H1 (cell line): ENCODE measurements at places on chromosomes 6 and 20. TPM values are rescaled to one million over a fixed set of nuclear protein-coding genes. Genes with fewer than 3 reads are reported as not detected.

Gene TBC1D22B
- total RNA-seq: 16.9 and 17.4 TPM in 2 replicates

Gene MYB
- total RNA-seq: 7.6 and 9.2 TPM in 2 replicates

Gene PAX1
- not detected in 2 replicates for total RNA-seq

Gene HLA-DRB1
- 5.1 and 6.7 TPM in 2 replicates for total RNA-seq

Gene BPI
- not detected in 2 replicates for total RNA-seq

DNA sequence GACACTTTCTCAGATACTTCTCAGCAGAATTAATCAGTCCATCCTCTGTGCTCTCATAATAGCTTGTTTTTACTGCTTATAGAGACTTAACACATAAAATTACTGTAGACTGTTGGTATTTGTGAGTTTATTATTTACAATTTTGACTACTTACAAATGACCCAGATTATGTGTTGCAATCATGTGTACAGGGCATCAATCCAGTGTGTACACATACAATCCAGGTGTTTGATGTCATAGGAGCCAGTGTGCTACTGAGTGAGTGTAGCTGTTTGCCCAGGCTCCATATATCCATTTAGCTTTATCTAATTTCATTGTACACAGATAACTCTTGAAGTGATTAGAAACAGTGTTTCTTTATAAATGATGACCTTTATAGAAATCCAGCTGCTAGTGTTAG, 31.3 kb downstream of the TRMT11 start:
- no peak for DNase-seq

- no peak for DNase-seq
Measured at GRCh38 chr20:59519707-59520014, 84.7 kb upstream of the PHACTR3 start.

GRCh38 chr20:19935842-19936241, 81.3 kb upstream of the NAA20 start:
- DNase-seq: no peak

DNA sequence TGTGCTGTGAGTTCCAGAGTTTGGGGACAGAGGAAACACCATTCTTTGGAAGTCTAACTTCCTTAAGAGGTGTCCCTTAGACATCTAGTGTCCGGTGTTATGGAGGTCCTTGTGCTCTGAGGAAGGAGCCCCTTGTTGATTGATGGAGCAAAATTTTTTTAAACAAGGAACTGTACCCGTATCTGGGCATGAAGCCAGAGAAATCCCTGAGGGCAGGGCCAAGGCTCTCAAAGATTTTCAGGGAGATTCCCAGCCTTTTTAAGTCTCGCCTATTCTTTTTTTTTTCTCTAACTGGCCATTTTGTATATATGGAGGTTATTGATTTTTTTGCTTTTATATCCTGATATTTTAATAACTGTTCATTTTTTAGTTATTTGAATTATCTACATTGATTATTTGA, 45.9 kb downstream of the TRIM38 start:
- DNase-seq: no peak

DNA sequence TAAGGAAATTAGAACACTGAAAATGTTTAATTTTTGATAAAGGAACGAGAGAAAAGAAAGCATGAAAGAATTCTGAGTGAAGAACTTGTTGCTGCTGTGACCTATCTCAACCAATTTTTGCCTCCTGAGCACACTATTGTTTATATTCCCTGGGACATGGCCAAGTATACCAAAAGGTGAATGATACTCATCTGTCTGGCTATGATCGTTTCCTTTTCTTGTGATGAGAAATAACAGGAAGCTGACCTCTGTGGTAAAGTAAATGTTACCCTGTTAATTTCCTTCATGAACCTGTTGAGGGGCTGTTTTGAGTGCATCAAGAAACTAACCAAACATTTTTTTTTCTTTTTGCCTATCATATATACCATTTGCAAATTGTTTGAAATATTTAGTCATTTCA, 69.1 kb downstream of the FIG4 start:
- DNase-seq: no peak

GRCh38 chr6:33886673-33887144, 82.9 kb upstream of the MLN start:
- no peak for DNase-seq

GRCh38 chr6:112027942-112028674, 25.8 kb upstream of the CCN6 start:
- DNase-seq: no peak

DNA sequence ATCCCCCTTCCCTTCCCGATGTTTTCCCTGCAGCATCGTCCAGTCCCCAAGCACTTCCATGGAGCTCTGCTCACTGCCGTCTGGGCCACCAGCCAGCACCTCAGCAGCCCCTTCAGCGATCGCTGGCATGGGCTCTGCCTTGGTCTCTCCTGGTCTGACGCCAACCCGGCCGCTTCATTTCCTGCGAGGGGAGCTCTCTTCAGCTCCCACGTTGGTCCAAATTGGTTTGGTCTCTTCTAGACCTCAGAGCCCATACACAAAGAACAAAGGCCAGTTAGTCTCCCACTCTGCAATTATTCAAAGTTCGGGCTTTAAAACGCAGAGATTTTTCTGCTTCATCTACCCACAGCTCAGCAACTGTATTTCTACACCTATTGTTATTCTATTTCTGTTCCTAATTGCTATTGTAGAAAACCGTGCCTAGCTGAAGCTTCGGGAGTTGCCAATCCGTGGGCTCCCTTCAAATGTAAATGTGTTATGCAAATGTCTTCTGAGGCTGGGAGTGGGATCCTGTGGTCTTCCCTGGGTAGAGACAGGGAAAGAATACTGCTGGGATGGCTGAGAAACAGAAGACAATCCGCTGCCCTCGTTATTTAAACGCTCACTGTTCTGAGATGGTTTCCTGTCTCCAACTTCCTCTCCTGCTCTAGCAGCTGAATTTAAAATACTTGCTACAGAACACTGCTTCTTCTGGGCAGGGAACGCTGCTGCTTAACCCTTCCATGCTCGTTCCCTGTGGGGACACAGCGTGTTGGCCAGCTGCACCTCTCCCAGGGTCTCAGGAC, 154.2 kb upstream of the QKI start:
- DNase-seq: peak; percentile 64

GRCh38 chr6:53578371-53578770, 33.5 kb upstream of the GCLC start:
- no peak for DNase-seq
